ENCODE measurements at places on chromosomes 3 and 15. TPM values are rescaled to one million over a fixed set of nuclear protein-coding genes. Genes with fewer than 3 reads are reported as not detected.

DNA sequence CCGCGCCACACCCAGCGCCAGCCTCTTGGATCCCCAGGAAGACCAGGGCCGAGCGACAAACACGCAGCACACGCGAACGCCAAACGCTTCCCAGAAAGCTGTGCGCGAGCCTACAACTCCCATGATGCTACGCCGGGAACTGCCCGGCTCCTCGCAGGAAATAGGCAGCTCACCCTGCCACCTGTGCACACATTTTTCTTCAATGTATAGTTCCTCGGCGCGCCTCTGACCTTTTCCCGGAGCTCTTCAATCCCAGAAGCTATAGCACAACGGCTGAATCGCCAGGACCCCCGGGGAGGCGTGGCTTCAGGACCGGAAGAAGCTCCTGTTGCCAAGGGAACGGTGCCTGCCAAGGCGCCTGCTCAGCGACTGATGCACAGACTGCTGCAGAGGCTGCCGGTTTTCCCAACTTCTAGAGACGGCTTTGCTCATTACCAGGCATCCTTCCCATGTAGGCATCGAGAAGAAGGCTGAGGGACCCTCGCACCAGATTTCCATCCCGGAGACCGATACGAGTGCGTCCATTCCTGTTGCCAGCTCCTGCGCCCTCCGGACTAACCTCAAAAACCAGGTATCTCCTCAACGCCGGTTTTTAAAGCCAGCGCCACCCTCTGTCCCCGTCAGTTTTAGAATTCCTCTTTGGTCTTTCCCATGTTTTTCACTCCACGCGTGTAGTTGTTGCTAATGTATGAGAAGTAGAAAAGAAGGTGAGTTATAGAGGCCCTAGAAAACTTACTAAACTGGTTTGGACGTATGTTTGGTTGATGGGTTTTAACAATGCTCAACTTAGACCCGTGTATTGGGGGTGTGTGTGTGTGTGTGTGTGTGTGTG lies at the start of gene ARL6:
ARL6 (plus strand) TSS at position 352 of the 832 bp plus-strand sequence. CDS start 3,350 bp downstream, outside the sequence.
- peak; percentile 73 for DNase-seq

GRCh38 chr15:68614286-68615035 lies 35.7 kb downstream of the CORO2B start:
- DNase-seq, result no peak

GRCh38 chr3:188792793-188793192 lies 379.0 kb upstream of the TPRG1 start:
- no peak for DNase-seq

GRCh38 chr3:156793400-156793799 lies 32.8 kb upstream of the LEKR1 start:
- DNase-seq, result no peak

GRCh38 chr3:152272771-152273242 lies 4.1 kb downstream of the MBNL1 start:
- DNase-seq, result no peak

DNA sequence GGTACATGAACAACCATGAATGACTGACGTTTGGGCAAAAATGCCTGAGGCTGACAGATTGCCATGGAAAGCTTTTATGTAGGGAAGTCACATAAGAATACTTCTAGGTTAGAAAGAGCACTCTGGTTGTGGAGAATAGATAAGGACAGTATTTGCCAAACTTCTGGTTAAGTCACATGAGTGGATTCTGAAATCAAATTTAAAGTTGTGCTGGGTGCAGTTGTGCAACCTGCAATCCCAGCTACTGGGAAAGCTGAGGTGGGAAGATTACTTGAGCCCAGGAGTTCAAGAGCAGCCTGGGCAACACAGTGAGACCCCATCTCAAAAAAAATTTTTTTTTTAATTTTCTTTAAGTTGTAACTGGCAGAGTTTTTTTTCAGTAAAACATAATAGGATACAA lies 7.2 kb upstream of the ZNF148 start:
- no peak for DNase-seq

DNA sequence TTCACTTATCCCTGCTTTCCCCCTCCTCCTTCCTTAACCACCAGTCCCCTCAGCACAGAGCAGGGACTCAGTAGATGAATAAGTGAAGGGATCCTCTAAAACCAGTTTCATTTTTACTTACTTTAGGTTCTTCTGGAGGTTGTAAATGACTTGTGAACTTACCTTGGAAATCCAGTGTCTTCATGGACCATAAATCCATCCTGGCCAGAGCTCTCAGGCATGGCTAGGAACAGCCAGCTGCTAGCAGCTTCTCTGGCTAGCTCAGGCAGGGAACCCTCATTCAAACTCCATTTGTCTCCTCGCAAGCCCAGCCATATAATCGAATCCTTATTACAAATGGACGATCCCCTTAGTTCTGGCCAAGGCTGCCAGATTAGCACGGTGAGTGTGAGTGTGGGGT lies 78.5 kb downstream of the LRTM1 start:
- DNase-seq, result no peak

Gene LYZL4
- polyA plus RNA-seq, result not detected

Gene SPATA12
- 0.05 TPM for polyA plus RNA-seq

Gene TIMMDC1
- 77.5 TPM for polyA plus RNA-seq

Gene TM6SF1
- 58.0 TPM for polyA plus RNA-seq
